ENCODE measurements at places on chromosomes 3 and 15.

DNA sequence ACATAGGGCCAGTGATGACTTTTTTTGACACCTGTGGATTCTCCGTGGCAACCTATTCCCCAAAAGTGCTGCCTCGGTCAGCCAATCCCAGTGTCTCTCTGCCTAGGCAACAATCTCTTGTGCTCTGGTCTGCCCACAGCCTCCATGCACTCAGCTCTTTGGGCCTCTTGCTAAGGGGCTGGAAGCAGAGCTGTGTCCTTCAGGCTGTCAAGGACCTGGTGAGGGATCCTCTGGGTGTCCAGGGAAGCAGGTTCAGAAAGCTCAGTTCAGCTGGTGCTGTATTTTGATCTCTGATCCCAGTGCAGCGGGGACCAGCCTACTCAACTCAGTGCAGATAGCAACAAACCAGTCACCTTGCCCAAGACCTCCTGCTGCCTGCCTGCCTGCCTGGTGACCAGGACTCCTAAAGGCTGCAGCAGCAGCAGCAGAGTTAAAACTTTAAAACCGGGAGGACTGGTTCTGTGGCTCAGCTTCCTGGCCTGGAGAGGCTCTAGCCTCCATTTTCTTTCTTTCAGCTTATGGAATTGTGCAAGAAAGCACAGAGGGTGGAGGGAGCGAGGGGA is 6.2 kb downstream of the PAK6 start:
- no peak for DNase-seq

DNA sequence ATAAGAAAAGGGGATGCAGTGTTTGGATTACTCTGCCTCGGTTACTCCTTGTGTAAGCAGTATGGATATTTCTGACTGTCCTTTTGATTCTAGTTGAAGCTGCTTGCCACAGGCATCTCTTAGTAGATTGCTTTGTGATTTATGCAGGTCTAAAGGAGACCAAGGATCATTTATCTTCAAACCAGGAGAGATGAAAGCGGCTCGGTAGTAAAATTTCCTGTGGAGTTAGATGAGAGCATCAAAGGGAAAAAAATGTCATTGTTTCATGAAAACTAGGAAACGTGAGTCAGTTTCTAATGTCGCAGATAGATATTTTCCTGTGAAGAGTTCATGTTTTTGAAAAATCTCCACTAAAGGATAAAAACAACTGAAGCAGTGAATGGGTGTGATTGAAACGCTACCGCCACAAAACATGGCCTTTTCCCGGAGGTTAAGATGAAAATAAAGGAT is 254.0 kb upstream of the TBL1XR1 start:
- DNase-seq = no peak

DNA sequence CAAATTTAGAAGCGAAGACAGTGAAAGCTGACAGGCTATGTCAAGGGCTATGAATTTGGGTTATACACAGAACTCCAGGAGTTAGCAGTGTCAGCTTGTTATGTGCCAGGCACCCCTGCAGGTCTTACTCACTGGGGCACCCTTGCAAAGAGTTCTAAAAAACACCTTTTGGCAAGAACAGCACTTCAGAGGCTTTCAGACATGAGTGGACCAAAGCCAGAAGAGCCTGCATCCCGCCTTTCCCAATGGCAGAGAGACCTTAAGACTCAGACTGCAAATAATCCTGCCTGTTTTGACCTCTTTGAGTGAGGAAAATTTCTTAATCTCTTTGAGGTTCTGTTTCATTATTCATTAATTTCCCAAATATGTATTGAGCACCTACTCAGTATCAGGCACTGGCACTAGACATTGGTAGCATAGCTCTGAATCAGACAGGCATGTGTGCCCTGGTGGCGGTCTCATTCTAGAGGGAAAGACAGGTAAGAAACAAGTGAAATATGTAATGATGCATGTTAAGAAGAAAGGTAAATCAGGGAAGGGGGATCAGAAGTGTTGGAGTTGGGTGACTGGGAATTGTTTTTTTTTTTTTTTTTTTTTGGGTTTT is 280.0 kb downstream of the KBTBD8 start:
- DNase-seq = no peak

GRCh38 chr15:92617549-92618520 is 37.7 kb downstream of the FAM174B start:
- no peak for DNase-seq

DNA sequence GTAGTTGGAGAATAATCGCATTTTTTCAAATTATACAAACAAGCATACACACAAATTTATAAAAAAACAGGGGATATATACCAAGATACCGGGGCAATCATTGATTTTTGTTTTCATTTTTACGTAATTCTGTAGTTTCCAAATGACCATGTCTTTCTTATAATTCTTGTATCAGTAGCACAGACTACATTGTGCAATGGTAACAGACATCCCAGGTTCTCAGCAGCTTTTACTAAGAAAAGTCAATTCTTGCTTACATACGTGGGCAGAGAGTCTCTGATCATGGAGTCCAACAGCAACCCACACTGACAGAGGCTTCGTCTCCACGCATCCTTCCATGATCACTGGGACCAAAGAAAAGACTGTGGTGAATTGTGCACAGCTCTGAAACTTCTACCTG is 441.3 kb downstream of the TBL1XR1 start:
- no peak for DNase-seq

DNA sequence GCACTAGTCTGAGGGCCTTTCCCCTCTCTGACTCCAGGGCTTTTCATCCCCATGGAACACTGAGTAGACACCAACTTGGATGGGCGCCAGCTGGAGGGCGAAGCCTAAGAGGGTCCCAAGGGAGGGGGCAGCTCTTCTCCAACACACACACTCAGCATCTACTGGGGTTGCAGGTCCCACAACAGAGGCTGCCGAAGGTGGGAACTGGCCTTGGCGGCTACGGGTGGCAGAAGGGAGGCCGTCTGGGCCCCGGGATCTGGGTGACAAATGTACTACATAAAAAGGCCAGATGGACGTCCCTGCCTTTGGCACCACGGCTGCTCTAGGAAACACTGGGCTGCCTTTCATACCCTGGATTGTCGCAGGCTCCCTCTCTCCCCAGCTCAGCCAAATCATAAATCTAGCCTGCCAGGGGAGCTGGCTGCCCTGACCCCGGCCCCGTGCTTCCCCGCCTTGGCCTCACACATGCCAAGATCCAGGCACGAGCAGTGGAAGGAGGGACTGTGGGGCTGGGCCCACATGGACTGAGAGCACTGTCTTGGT is 31.5 kb downstream of the SEMA5B start:
- DNase-seq = no peak

- DNase-seq = peak; percentile 15
These were observed 33.3 kb upstream of the ATG7 start for GRCh38 chr3:11238880-11239279.

- DNase-seq = no peak
These were observed 767 bp downstream of the GLT8D1 start for GRCh38 chr3:52704611-52705437.

DNA sequence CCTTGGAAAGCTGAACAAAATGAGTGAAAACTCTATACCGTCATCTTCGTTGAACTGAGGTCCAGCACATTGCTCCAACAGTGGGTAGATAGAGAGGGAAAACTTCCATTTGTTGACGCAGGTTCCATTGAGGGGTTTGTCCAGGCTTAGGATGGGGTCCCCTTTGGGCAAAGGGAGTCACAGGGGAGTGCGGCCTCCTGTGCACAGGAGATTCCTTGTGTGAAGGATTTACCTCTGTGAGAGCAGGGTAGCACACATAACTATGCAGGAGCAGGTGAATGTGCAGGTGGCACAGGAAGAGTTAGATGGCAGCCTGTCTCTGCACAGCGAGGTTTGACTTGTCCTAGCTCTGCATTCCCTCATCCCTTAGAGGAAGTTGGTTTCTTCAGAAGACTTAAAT is 139.3 kb downstream of the SNRPN start:
- DNase-seq = no peak

- peak; percentile 93 for DNase-seq
These were observed at the start of gene MLH1 for GRCh38 chr3:36993326-36994283. TSS of gene MLH1 (plus strand) at chr3:36993518. CDS start at chr3:36993548, 30 bp downstream.
